ENCODE measurements at places on chromosomes 1 and 21.

DNA sequence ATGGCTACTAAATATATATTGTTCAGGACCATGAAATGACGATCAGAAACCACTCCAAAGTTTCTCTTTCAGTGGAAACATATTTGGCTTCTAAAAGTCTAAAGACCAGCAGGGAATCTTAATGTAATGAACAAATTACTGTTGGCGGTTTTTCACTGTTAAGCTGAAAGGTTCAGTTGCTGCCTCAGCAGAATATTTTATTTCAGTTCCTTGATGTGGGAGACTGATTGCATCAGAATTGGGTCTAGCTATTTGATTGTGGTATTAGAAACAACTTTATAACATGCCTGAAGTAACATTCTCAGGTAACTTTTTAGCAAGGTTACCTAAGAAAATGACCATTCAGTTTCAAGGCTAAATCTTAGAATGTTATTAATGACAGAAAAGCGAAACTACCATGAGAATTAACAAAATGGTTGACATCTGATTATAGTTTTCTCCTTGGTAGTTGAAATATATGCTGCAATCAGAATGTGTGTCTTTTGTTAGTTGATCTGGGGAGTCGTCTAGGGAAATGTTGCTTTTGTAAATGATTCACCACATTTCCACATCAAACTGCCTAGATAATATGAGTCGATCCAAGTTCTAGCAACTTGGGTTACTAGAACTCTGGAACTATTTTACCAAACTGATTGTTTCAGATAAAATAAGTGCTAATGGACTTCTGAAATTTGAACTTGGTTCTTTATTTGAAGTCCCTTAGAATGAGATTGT is 200.4 kb downstream of the HMCN1 start:
- DNase-seq: no peak

GRCh38 chr1:65490231-65491009 is 70.0 kb downstream of the LEPR start:
- DNase-seq: no peak

GRCh38 chr1:185834371-185834905 is 100.2 kb downstream of the HMCN1 start:
- DNase-seq: no peak

GRCh38 chr1:158771950-158772866 is at the start of gene OR6N1:
OR6N1 (minus strand) TSS chr1:158772195; CDS start chr1:158766682, 5,513 bp downstream.
- DNase-seq: no peak

- DNase-seq: no peak
These were observed 652.7 kb downstream of the LMO4 start for GRCh38 chr1:87981386-87981785.

DNA sequence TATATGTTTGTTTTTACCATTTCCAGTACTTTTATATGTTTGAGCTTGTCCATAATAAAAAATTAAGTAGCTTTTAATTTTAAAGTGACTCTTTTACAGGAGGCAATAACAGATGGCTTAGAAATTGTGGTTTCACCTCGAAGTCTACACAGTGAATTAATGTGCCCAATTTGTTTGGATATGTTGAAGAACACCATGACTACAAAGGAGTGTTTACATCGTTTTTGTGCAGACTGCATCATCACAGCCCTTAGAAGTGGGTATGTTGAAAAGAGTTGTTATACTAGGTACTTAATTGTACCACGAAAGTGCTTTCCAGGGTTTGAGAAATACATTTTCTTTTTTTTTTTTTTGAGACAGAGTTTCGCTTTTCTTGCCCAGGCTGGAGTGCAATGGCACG is 46.1 kb downstream of the RNF2 start:
- no peak for DNase-seq

DNA sequence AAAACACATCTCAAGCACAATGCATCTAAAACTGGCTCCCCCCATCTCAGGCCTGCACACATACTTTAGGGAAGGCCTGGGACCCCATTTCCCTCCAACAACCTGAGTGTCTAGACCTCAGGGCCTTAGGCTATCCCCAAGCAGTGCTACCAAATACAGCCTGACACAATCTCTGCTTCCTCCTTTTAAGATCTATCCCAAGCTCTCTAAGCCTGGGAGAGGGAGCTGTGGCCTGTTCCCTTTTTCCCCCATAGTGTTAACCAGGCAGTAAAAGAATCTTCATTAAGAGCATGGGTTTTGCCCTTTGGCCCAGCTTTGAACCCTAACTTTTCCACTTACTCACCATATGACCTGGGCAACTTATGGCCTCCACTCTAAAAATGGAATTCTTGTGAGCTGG is 10.8 kb upstream of the COL8A2 start:
- DNase-seq: no peak

GRCh38 chr1:158067662-158068061 is 74.2 kb downstream of the KIRREL1 start:
- no peak for DNase-seq

DNA sequence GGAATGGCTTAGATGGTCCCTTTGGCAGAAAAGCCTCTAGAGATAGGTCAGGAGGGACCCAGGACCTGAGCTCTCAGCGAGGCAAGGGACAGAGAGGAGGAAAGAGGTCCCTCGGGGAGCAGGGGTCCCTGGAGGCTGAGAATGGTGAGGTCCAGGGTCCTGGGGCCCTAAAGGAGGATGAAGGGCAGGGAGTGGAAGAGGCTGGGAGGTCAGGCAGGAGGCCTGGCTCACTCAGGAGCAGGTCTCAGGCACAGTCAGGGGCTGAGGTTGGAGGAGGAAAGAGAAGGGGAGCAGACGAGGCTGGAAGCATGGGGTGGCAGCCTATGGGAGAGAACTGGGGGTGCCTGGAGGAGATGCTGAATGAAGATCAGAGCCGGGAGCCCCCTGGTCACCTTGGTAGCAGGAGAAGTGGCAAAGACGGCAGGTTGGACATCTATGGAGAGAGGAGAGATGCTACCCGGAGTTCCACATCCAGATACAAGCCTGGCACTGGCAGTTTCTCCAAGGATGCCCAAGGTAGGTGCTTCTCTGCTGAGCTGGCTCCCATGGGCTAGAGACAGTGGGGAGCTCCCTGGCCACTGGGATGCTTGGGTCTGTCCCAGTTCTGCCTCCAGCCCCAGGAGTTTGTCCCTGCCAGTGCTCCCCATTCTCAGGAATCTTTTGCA is 22.6 kb downstream of the IGFN1 start:
- DNase-seq: no peak

- no peak for DNase-seq
These were observed 35.0 kb upstream of the THEM4 start for GRCh38 chr1:151944126-151944856.

DNA sequence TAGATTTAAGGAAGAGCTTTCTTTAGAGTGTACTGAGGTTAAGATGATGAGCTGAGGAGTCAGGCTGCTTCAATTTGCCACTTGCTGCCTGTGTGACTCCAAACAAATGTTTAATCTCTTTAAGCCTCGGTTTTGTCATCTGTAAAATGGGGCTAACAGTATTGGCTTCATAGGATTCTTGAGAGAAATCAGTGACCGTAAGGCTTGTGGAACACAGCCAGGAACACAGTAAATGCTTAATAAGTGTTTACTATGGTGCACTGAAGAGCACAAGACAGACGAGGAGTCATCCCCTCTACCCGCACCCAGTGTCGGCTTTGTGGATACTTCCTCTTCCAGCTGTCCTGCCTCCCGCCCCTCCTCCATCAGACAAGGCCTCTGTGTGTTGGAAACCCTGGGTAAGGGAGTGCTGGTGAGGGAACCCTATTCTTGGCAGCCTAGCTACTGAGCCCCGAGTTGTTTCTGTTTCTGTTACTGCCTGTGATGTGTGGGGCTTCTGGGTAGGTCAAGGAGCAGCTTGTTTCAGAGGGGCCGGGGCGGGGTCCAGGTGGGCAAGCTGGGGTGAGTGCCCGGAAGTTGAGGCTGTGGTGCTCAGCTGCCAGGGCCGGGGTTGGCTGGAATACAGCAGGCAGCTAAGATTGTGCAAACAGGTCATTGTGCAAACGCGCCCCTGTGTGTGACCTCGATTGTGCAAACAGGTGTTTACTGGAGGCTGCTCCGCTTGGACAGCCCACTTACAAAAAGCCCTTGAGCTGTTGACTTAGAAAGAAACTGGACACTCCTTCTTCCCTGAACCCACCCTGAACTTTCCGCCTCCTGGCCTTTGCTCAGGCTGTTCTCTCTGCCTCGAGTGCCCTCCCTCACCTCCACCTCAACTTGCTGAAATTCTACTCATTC is 4.0 kb upstream of the CSF3R start:
- DNase-seq: peak; percentile 41

- DNase-seq: no peak
These were observed 470.6 kb downstream of the PTPRU start for GRCh38 chr1:29706936-29707335.

DNA sequence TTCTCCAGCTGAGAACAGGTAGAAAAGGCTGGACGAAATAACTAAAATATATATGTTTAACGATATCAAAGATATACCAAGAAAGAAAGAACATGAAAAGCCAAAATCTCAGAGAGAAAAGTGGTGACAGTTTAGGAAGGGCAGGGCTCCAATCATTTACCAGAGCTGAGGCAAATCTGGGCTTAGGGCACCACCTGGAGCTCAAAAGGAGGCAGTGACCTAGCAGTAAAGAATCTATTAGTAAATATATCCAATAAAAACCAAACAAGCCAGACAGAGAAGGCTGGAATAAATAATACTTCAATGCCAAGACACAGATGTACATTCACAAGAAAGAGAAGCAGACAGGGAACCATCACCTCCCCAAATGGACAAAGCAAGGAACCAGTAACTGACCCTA is 43.5 kb downstream of the CHIA start:
- no peak for DNase-seq

- peak; percentile 80 for DNase-seq
These were observed 563 bp upstream of the NFIA start for GRCh38 chr1:61081686-61082310.

DNA sequence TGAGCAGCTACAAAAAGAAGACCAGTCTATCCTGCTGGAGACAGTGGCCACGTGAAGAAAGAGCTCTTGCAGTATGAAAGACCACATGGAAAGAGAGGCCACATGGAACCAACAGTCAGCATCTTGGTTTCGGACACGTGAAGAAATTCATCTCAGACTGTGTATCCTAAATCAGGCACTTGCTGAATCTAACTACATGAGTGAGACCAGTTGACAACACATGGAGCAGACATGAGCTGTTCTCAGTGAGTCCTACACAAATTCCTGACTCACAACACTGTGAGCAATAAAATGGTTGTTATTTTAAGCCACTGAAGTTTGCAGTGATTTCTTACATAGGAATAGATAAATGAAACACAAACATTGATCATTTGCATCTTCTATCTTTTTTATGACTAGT is 2.4 kb upstream of the TAF1A start:
- DNase-seq: no peak

GRCh38 chr1:199151634-199152425 is 513.0 kb downstream of the PTPRC start:
- DNase-seq: no peak

DNA sequence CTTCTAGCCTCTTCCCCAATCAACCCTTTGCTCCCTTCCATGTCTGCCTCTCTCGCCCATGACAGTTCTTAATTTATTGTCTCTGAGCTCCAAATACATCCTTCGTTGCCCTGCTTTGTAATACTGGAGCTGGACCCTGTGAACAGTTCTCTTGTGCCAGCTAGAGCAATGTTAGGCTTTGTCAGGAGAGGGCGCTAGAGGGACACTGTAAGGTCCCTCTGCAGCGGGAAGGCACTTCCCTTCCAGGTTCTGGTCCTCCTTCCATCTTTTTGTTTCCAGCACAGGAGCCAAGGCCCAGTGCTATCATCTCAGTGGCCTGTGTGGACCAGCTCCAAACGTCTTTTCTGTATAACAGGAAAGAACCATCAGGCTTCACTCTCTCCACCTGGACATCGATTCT is 95.9 kb downstream of the PTPRU start:
- no peak for DNase-seq

GRCh38 chr1:111594306-111594693 is 25.3 kb upstream of the RAP1A start:
- DNase-seq: no peak
